ENCODE measurements at places on chromosomes 5 and 9. TPM values are rescaled to one million over a fixed set of nuclear protein-coding genes. Genes with fewer than 3 reads are reported as not detected.

GRCh38 chr5:139667730-139668063 is 19.5 kb downstream of the CXXC5 start:
- DNase-seq: no peak

Gene GDNF
- not detected for total RNA-seq

DNA sequence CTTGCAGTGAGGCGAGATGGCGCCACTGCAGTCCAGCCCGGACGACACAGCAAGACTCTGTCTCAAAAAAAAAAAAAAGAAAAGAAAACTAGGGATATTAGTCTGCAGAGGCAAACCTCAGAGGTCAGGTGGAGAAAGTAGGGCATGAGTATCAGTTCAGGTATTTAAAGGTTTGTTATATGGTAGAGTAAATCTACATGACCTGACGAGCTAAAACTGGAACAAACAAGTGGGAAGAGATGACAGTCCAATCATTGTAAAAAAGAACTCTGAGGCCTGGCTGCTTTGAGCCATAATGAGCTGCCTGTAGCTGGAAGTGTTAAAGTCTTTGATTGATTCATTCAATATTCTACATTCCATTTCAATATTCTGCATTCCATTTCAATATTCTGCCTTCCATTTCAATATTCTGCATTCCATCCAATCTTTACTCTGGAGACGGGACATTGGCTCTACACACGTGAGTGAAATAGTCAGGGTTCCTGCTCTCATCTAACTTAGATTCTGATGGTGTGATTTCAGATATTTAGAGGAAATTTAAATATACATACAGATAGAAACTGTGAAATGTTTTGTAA is 28.9 kb upstream of the GRAMD2B start:
- DNase-seq: no peak

GRCh38 chr5:113425909-113426308 is 8.9 kb downstream of the TSSK1B start:
- DNase-seq: no peak

GRCh38 chr9:96423322-96423984 is 5.3 kb upstream of the ZNF367 start:
- no peak for DNase-seq

Gene PTGES
- 6.3 TPM for total RNA-seq

- DNase-seq: no peak
Measured at GRCh38 chr5:101716941-101717340, 579.1 kb downstream of the SLCO4C1 start.

- DNase-seq: no peak
Measured at GRCh38 chr9:100417815-100418214, 9.1 kb upstream of the MSANTD3 start.

- DNase-seq: no peak
Measured at GRCh38 chr5:39340506-39340905, 23.8 kb downstream of the C9 start.

Gene DMRT3
- not detected for total RNA-seq

GRCh38 chr9:119697996-119698395 is 328.8 kb upstream of the BRINP1 start:
- no peak for DNase-seq

DNA sequence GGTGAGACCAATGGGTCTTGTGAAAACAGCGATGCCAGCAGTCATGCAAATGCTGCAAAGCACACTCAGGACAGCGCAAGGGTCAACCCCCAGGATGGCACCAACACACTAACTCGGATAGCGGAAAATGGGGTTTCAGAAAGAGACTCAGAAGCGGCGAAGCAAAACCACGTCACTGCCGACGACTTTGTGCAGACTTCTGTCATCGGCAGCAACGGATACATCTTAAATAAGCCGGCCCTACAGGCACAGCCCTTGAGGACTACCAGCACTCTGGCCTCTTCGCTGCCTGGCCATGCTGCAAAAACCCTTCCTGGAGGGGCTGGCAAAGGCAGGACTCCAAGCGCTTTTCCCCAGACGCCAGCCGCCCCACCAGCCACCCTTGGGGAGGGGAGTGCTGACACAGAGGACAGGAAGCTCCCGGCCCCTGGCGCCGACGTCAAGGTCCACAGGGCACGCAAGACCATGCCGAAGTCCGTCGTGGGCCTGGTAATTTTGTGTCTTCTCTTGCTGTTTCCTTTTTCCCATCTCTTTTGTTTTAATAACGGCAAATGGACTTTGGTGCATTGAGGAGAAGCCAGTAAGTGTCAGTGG is 98.0 kb downstream of the EHMT1 start:
- no peak for DNase-seq

GRCh38 chr5:14022971-14023370 is 78.5 kb upstream of the DNAH5 start:
- DNase-seq: no peak

Gene FRMD3
- total RNA-seq: 0.93 TPM

DNA sequence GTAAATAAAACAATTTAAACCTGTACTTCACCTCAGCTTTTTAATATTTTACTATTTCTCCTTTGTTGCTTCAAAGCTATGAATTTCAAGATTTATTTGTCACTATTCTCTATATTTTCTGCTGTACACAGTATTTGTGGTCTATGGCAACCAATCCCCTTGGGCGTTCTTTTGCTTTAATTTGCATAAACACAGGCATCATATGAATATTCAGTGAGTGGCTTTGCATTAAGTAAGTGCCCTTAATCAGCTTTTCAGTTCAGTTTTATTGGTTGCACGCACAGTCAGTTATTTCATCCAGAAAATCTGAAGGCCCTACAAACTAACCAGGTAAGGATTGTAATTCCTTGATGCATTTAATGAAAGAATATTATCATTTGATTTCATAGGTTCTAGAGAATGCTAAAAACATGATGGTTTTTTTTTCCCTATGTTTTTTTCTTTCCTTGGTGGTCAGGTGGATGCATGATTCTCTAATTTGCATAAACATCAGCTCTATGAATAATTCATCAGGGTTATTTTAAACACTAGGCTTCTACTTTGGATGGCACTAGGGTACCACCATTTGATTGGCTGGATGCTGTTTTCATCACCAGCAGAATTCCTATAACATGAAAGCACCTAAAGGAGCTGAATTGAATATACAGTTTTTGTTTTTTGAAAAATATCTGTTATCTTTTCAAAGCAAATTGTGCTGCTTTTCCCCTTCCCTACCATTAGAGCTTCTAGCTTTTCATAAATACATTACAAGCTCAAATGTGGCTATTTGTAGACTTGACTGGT is 249.2 kb upstream of the CCNH start:
- no peak for DNase-seq

DNA sequence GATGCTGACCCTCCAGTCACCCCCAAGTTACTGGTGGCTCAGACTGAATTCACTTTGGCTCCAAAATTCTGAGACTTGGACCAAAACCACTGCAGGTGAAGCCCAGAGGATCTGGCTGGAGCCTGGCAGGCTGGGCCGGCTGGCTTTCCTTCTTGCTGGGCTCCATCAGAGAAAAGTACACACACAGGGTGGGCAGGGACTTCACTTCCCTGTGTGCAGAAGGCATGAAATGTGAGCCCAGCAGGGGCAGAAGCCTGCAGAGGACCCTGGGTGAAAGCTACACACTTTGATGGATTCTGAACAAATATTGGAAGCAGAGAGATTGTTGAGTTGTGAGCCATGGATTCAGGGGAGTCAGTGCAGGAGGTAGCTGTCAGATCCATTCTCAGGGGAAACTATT is 18.4 kb downstream of the NR4A3 start:
- DNase-seq: no peak

DNA sequence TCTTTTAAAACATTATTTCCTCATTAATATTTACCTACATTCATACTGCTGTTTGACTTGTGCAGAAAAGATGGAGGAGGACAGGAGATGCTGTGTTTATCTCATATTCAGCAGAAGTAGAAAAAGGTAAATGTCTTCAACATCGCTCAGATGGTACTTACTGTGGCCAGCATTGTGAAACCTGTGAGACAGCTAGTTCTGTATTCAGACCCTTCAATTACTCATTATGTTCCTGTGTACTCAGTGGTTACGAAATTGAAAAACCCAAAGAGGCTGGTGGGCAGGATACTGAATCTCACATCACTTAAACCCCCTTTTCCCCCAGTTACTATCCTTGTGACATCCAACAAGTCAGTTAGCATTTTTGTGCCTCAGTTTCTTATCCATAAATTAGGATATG is 216.0 kb downstream of the KDM4C start:
- no peak for DNase-seq

DNA sequence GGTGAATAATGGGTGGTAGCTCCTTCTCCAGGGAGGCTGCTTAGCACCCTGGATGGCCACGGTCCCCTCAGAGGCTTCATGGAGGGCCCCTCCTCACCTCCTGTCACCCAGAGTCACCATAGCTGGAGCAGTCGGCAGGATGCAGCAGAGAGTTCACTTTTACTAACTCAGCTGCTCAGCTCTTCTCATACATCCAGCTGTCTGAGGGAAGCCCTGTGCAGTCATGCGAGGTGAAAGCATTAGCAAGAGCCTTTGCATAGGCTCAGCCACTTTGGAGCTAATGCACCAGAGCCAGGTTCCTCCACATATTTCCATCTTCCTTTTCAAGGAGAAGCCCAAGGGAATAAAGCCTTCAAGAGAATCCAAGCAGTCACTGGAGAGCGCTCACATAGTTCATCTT is 499.2 kb downstream of the BNC2 start:
- no peak for DNase-seq

DNA sequence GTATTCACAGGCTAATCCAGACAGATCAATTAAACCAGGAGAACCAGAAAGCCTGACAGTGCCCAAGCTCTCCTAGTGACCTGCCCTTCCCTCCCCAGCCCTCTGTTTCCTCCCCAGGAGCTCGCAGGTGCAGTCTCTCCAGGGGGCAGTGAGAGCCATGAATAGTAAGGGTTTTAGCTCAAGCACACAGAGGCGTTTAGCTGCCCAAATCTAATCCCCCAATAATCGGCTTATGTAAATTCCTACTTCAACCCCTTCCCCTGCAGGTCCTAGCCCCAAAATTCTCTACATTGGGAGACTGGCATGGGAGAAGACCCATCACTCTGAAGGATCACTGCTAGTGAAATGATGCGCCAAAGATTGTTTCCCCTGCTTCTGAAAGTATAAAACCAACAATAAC is 10.5 kb upstream of the TAL2 start:
- no peak for DNase-seq

- no peak for DNase-seq
Measured at GRCh38 chr5:176540956-176541337, 3.7 kb upstream of the RNF44 start.

- DNase-seq: no peak
Measured at GRCh38 chr5:95701074-95701473, 18.3 kb upstream of the SPATA9 start.

Gene DIRAS2
- total RNA-seq: 1.7 TPM

GRCh38 chr5:14267166-14267838 is 124.2 kb downstream of the TRIO start:
- DNase-seq: no peak

GRCh38 chr5:157308836-157309465 is 43.0 kb downstream of the CYFIP2 start:
- no peak for DNase-seq

- peak; percentile 5 for DNase-seq
Measured at GRCh38 chr9:97502222-97502983, 937 bp downstream of the TMOD1 start.

Gene CORO2A
- 24.3 TPM for total RNA-seq

GRCh38 chr5:1132570-1132969 is 20.7 kb upstream of the SLC12A7 start:
- no peak for DNase-seq

DNA sequence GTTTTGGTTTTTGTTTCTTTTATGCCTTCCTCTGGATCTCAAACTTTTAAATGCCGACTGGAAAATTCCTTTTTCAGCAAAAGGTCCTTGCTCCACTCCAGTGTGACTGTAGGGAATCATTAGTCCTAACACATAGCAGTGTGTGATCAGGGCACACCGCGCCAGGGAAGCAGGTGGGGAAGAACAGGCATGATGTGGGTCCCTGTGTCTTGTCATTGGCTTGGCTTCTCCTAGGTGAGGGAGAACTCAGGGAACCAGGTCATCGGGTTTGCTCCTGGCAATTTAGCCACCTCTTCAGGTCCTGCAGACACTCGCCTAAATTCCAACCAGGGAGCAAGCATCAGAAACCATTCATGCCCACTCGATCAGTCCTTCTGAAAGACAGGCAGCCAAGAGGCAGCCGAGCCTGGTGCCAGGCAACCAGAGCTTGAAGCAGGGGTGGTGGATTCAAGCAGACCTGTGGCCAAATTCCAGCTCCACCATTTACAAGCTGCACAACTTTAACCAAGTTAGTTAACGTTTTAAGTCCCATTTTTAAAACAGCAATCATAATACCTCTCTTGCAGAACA is 514.2 kb downstream of the BNC2 start:
- DNase-seq: no peak

Gene PCDHGA12
- 2.9 TPM for total RNA-seq

DNA sequence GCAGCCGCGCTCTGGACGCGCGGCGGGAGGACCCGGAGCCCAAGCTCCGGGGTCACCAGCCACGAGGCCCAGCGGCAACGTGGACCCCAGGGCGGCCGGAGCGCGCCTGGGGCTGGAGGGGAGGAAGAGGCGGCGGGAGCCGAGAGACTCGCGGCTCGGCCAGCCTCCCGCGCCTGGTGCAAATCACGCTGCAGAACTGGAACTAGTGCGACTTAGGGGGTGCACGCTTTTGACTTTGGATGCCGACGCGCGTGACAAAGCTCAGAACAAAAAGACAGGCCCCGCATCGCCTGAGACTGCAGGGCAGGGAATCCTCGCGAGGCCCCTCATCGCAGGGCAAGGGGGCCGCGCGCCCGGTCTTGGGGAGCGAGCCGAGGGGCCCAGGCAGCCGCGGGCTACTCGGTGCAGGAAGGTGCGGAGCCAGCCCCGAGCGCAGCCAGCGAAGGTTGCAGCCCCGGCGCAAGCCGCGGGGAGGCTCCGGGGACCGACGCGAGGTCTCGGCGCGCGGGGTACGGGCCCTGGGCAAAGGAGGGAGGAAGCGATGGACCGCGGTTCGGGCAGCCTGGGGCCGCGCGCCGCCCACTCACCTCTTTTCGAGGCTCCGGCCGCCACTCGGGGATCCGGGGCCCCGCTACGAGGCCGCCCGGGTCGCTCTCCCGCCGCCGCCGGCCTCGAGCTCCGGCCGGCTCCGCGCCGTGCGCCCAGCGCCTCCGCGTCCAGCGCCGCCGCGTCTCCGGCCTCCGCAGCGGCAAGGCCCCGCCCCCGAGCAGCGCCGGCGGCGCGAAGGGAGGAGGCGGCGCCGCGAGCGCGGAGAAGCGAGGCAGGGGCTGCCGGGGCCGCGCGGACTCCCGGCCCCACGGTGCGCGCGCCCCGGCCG is at the start of gene GOLM1:
Gene GOLM1 (minus strand): TSS at position 735 of the 877 bp plus-strand sequence. CDS start 20,238 bp downstream, outside the sequence.
- DNase-seq: peak; percentile 66

Gene ADGRD2
- not detected for total RNA-seq

GRCh38 chr5:86631165-86631564 is 13.4 kb downstream of the COX7C start:
- DNase-seq: no peak

DNA sequence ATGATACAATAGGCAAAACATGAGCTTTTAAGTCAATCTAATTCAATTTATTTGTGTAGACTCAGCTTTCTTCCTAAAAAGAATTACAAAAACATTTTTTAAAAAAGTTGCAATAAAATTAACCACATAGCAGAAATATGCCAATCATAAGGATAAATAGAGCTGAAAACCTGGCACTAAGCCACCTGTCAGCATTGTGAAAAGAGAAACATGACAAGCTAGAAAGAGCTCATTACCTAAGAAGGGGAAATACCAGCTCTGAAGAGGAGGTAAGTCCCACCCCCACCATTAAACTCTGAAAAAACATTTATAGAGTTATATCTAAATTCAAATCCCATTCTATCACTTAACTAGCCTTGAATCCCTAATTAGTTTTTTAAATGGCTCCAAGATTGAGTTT is 372.9 kb downstream of the OSTF1 start:
- DNase-seq: no peak

Gene OTULINL
- 5.3 TPM for total RNA-seq

- no peak for DNase-seq
Measured at GRCh38 chr9:132556714-132557113, 25.7 kb upstream of the BARHL1 start.

Gene FGD3
- 3.1 TPM for total RNA-seq

Measured in Calu3 (cell line).